ENCODE measurements at places on chromosomes 4 and X.

DNA sequence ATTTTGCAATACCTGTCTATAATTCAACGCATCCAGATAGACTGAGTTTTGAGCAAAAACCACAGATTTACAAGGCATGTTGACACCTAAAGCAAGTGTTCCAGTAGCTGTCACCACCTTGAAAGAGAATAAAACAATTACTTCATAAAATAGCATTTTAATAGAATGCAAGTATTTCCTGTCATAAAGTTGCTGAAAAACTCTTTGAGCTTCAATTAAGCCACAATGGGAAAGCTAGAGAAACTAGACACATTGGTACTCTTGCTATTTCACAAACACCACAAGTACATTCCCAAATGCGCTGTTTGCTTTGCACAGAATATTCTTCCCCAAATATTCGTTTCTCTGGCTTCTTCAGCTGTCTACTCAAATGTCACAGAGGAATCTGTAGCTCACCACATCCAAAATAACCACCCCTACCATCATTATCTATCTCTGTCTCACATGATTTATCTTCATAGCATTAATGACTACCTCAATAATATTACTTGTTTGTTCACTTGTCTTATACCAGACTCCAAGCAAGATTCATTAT, 70.3 kb downstream of the DDX60 start:
- no peak for DNase-seq

GRCh38 chr4:148893095-148893494, 450.9 kb upstream of the NR3C2 start:
- DNase-seq, result no peak

DNA sequence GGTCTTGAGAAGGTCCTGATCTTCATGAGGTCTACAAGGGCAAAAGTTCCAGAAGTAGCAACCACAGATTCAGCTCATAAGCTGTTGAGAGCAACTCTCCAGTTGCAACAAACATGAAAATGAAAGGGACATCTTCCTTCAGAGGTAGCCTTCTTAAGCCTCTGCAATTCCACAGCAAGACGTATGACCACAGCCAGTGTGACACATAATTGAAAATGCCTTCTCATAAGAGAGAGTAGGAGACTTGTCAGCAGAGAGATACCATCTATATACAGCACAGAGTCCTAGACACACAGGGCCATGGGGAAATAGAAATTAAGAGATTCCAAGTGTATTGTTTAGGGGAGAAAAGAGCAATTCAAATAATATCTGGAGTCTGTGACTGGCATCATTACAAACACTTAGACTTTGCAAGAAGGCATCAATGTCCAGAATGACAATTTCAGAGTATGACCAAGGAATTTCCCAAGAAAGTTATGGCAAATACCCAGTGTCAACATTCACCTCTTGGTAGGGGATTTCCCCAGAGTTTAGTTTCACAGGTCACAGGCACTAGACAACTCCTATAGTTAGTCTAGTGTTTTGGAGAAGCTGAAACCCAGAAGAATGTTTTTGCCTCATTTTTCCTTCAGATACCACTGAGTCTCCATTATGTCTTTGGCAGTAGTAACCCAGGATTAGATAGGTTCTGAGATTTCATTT, 340.3 kb downstream of the ZNF674 start:
- no peak for DNase-seq

- no peak for DNase-seq
Observed at GRCh38 chr4:148608968-148609367, 166.8 kb upstream of the NR3C2 start.

DNA sequence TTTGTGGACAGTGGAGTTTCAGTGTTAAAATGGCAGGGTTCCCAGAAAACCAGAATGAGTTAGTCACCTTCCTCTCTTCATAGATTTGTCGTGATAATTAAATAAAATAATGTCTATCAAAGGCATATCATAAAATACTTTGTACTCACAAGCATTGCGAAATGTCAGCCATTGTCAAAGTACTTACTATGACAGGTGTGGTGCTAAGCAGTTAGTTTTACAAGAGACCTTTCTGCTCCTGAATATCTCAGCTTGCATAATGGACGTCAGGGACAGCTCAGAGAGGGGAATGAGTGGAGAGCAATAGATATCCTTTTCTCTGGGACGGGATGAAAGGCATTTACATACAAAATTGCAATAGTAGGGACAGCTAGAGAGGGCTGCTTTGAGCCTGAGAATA, 560.9 kb downstream of the KCNIP4 start:
- no peak for DNase-seq
